ENCODE measurements at places on chromosomes 13 and 19.

GRCh38 chr19:38850976-38851621 lies 1.3 kb upstream of the HNRNPL start:
- peak; percentile 31 for DNase-seq

DNA sequence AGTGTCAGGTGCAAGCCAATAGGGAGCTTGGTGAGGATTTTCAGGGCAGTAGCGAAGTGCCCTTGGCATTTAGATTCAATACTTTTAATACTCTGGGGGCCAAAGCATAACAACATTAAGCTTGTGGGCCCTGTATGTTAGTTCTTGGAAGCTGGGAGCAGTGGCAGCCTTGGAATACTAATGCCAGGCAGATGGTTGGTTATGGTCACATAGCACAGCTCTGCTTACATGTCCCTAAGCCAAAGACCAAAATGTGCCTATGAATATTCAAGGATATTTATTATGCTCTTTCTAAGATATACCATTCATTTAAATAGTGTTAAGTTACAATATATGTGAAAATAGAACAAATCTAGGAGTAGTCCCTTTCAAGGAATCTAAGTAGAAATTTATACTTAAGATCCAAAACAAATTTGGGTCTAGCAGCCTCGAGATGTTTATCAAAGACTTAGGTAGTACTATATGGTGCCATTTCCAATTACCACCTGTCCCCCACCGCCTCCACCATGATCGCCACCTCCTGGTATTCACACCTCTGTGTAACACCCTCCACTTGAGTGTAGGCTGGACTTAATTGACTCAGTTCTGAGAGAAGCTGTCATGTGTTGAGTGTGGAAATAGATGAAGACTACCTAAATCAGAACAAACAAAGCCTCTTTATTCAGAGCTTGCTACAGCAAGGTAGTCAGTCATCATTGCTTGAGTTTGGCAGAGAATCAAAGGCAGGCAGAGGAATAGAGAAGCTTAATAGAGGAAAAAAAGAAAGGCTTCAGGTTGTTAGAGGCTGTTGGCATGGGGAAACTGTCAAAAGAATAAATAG lies 261.0 kb downstream of the GPC5 start:
- no peak for DNase-seq

- DNase-seq, result no peak
These were observed 873.0 kb downstream of the OLFM4 start for GRCh38 chr13:53901593-53901992.

- no peak for DNase-seq
These were observed 713.0 kb upstream of the PCDH9 start for GRCh38 chr13:67943116-67943515.

- DNase-seq, result no peak
These were observed 830.9 kb upstream of the PCDH20 start for GRCh38 chr13:62246581-62246980.

GRCh38 chr19:32976223-32976805 lies 4.3 kb downstream of the FAAP24 start:
- DNase-seq, result peak; percentile 66

GRCh38 chr19:6459262-6460098 lies at the start of gene SLC25A23:
Gene SLC25A23 (minus strand): TSS chr19:6459792. CDS start chr19:6459628, 164 bp downstream.
- no peak for DNase-seq

GRCh38 chr13:32746474-32746873 lies 160.2 kb downstream of the PDS5B start:
- no peak for DNase-seq

GRCh38 chr13:49315036-49315565 lies 67.4 kb downstream of the CDADC1 start:
- no peak for DNase-seq

- DNase-seq, result no peak
These were observed 73.1 kb downstream of the KCTD12 start for GRCh38 chr13:76813000-76813691.

GRCh38 chr19:16951529-16951928 lies 62.7 kb downstream of the F2RL3 start:
- no peak for DNase-seq

DNA sequence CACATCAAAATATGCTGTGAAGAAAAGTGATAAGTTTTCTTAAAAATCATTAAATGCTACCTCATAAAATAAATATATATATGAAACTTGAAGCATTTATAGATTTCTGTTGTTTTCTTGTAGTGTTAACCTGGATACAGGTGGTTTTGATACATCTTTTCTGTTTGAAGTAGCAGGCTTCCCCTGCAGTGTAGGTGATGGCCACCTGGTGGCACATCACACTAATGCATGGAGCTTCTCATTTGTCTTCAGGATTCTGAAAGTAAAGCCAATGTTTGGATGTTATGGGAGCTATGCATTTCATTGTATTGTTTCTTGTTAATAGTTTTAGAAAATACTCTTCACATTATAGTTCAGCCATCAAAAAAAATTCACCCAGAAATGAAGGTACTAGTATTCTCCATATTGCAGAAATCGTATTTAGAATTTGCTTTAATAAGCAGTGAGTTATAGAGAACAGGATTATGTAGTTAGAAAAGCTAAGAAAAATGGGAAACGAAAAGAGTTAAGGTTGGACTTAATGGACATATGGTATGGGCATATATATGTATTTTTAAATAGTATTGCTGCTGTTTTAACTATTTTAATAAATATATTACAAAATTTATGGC lies 18.7 kb downstream of the GPR180 start:
- no peak for DNase-seq

GRCh38 chr13:102556806-102557205 lies 40.0 kb upstream of the TPP2 start:
- DNase-seq, result no peak

- DNase-seq, result peak; percentile 49
These were observed 919 bp downstream of the VAV1 start for GRCh38 chr19:6773323-6773931.

DNA sequence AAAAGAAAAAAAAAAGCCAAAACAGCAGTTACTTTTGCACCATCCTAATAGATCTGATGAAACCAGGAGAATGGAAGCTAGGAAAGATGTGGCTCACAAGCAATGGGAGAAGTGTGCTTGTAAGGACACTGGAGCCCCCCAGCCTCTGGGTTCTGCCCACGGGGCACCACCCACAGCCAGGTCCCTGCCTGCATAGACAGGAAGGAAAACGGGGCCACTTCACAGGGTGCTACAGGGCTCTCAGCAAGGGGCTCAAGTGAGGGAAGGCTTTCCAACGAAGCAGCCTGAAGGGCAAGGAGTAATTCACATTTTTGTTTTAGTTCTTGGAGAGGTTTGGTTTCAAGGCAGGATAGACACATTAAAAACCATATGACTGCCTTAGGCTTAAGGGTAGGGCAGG lies 42.7 kb downstream of the BRD4 start:
- no peak for DNase-seq

DNA sequence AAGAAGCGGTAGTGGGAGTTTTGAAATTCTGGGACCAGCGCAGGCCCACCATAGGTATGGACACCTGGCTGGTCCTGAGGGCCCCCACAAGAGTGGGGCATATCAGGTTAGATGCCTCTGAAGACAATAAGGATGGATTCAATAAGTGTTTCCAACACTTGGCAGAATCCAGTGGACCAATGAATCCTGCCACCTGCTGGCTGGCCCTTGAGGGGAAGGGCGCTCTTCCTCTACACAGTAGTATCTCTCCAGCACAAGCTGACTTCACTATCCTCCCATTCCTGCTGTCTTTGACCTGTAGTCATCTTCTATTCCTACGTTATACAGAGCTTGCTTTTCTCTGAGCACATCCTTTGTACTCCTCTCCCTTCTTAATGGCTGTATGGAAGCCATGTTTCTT lies 199.7 kb upstream of the TSHZ3 start:
- DNase-seq, result no peak

GRCh38 chr19:56333506-56333905 lies 18.9 kb upstream of the ZSCAN5A start:
- DNase-seq, result peak; percentile 67

GRCh38 chr13:108855737-108856387 lies 226.5 kb downstream of the MYO16 start:
- DNase-seq, result no peak

GRCh38 chr13:99296398-99296797 lies 10.8 kb downstream of the GPR183 start:
- peak; percentile 48 for DNase-seq

- no peak for DNase-seq
These were observed 45.0 kb upstream of the TDRD3 start for GRCh38 chr13:60351855-60352615.

- peak; percentile 72 for DNase-seq
These were observed 33.9 kb upstream of the CEACAM21 start for GRCh38 chr19:41541990-41542584.

DNA sequence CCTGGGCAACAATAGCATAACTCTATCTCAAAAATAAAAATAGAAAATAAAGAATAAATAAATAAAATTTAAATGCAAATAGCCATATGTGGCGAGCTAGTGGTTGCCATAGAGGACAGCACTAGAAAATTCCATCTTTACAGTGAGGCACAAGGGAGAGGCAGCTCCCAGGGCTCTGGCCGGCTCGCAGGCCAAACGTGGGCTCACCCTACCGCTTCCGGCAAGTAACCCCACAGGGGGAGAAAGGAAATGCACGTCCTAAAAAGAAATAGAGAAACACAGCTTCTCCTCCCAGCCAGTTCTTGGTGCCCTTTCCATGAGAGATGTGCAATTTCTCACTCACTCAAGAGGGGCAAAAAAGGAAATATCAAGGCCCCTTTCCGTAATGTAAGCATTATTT lies 12.4 kb upstream of the GRWD1 start:
- DNase-seq, result no peak

GRCh38 chr13:91804724-91805123 lies 406.3 kb downstream of the GPC5 start:
- no peak for DNase-seq
